ENCODE measurements at places on chromosomes 5 and 9.

DNA sequence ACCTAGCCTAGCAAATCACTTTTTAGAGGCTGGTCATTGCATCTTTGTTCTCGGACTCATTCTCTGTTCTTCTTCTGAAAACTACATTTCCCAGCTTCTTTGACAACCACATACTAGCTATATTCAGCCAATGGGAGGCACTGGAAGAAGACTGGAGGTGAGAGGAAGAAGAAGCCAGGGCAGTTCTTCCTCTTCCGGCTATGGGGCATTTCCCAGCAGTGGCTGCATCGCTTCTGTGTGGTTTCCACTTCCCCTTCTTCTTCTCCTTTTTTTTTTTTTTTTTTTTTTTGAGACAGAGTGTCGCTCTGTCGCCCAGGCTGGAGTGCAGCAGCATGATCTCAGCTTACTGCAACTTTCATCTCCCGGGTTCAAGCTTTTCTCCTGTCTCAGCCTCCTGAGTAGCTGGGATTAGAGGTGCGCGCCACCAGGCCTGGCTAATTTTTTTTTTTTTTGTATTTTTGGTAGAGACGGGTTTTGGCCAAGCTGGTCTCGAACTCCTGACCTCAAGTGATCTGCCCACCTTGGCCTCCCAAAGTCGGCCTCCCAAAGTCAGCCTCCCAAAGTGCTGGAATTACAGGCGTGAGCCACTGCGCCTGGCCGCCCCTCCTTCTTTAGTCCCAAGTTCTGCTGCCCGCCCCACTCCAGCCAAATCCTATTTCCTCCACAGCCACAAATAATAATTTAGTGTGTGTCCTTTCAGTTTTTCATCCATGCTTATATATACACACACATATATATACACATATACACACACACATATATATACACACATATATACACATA lies 6.9 kb upstream of the UBAP1 start:
- peak; percentile 74 for DNase-seq

DNA sequence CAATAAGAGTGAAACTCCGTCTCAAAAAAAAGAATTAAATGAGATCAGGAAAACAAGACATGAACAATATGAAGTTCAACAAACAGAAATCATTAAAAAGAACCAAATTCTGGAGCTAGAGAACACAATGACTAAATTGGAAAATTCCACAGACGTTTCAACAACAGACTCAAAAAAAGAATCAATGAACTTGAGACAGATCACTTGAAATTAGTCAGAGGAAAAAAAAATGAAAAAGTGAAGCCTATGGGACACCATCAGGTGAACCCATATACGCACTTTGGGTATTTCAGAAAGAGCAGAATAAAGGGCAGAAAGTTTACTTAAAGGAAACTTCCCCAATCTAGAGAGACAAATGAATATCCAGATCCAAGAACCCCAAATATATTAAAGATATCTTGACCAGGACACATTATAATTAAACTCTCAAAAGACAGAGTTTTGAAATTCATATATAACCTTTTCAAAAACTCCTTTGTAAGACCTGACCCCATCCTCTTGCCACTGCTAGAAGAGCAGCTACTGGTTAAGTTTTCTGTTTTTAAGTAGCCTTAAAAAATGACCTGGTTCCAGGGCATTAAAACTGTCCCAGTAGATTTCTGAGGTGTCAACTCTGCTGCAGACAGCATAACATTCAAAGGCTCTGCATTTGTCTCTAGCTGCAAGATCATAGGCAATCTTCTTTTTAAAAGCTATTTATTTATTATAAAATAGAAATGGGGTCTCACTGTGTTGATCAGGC lies 7.7 kb upstream of the MATR3 start:
- no peak for DNase-seq

GRCh38 chr5:112183103-112183711 lies 235.9 kb downstream of the EPB41L4A start:
- no peak for DNase-seq

- DNase-seq, result no peak
These were observed 157.5 kb downstream of the PIK3R1 start for GRCh38 chr5:68373050-68373449.

- DNase-seq, result no peak
These were observed 60.4 kb downstream of the RAB14 start for GRCh38 chr9:121141306-121141705.

GRCh38 chr5:122909470-122910100 lies 64.2 kb downstream of the SNX24 start:
- DNase-seq, result no peak
